ENCODE measurements at places on chromosomes 2 and 18.

- DNase-seq = peak; percentile 14
These were observed 1.7 kb downstream of the FZD7 start for GRCh38 chr2:202035089-202035940.

DNA sequence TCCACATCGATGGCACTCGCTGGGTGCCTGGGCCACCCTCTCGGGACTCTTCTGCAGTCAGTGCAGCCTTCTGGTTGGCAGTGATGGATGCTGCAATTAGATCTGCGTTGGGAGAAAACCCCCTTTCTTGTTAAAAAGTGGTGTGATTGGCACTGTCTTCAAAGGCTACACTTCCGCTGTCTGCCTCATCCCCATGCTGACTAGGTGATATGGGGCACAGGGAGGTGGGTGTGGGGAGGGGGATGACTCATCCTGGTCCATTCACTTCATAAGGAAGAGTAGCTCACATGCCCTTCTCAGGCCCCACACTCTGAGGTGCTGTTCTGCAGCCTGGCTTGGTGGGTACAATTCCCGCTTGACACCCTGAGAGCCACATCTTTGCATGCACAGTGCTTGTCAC is 77.4 kb downstream of the THNSL2 start:
- no peak for DNase-seq

DNA sequence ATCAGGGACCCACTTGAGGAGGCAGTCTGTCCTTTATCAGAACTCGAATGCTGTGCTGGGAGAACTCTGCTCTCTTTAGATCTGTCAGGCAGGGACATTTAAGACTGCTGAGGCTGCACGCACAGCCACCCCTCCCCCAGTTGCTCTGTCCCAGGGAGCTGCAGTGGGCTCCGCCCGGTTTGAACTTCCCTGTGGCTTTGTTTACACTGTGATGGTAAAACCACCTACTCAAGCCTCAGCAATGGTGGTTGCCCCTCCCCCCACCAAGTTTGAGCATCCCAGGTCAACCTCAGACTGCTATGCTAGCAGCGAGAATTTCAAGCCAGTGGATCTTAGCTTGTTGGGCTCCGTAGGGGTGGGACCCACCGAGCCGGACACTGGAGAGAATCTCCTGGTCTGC is 11.8 kb upstream of the LHCGR start:
- no peak for DNase-seq

GRCh38 chr18:44779753-44780292 is 99.1 kb downstream of the SETBP1 start:
- no peak for DNase-seq

GRCh38 chr2:108612153-108612513 is 77.9 kb downstream of the LIMS1 start:
- peak; percentile 45 for DNase-seq

DNA sequence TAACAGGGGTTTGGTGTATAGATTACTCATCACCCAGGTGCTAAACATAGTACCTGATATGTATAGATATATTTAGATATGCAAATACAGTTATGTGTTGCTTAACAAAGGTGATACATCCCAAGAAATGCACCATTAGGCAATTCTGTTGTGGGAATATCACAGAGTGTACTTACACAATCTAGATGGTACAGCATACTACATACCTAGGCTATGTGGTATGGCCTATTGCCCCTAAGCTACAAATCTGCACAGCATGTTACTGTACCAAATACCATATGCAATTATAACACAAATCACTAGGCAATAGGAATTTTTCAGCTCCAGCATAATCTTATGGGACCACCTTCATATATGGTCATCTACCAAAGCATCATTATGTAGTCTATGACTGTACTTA is 43.5 kb upstream of the NPAS2 start:
- no peak for DNase-seq

DNA sequence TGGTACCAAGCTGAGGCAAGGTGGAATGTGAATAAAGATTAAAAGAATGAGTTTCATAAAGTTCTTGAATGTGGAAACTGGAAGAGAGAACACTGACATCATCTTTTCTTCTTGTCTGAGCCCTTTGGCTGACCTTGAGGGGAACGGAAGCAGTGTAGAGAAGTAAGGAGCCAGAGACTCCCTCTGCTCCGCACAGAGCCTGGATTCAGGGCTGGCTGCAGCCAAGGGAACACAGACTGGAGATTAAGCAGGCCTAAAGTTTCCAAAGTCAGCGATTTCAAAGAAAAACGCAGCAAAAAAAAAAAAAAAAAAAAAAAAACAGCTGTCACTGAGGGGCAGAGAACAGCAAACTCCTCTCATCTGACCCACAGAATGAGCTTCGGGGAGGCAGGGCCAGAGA is 19.3 kb upstream of the ALK start:
- DNase-seq = no peak

DNA sequence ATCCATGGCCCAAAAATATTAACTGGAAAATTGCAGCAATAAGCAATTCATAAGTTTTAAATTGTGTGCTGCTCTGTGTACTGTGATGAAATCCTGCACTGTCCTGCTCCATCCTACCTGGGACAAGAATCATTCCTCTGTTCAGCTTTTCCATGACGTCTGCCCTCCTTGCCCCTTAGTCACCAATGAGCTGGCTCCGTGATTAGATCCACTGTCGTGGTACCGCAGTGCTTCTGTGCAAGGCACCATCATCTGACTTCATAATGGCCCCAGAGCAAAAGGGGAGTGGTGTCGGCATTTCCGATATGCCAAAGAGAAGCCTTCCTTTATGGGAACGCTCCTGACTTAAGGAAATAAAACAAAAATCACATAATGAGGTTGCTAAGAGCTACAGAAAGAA is 3.4 kb upstream of the FAHD2A start:
- DNase-seq = no peak

GRCh38 chr2:172013396-172013795 is 13.6 kb downstream of the METAP1D start:
- DNase-seq = no peak

- no peak for DNase-seq
These were observed 315.2 kb upstream of the ZEB2 start for GRCh38 chr2:144834998-144835633.

DNA sequence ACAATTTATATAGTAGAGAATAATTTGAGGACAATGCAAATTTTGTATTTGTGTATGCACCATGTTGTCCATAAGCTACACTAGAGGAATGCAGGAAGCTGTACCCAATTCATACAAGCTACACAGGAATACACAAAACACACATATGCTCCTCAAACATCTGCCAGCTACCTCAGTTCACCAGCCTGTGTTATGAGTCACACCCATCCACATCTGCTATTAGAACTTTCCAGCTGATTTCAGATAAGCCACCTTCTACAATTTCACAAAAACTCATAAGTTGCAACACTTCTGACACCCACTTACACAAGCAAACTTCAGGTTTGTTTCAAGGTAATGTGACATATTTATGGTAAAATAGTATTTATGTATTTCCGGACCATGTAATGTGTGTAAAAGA is 438.9 kb downstream of the SATB2 start:
- DNase-seq = no peak

DNA sequence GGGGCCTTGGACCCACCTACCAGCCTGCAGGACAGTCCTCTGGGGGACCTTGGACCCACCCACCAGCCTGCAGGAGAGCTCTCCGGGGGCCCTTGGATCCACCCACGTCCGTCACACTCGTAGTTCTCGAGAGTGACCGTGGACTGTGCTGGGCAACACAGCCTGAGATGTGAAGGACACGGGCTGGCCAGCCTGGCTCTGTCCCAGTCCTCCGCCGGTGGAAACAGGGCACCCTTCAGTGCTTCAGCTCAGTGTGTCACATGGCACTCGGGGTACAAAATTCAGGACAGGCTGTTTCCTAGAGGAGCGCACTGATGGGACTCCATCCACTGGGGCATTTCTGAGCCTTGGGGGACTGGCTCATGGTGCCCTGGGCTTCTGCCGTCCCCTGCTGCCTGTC is 212.0 kb downstream of the TWIST2 start:
- no peak for DNase-seq

- no peak for DNase-seq
These were observed 46.8 kb upstream of the PTPRM start for GRCh38 chr18:7520200-7520785.

DNA sequence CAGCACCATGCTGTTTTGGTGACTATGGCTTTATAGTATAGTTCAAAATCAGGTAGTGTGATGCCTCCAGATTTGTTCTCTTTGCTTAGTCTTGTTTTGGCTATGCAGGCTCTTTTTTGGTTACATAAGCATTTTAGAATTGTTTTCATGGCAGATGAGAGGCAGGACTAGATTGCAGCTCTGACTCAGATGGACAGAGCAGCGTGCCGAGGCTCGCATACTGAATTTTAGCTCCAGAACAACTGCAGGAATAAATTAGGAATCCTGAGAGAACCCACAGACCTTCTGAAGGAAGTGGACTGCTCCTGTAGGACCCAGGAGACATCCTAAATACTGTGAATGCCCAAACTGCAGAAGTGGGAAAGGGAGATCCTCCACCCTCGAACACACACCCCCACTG is 141.6 kb downstream of the NETO1 start:
- no peak for DNase-seq

DNA sequence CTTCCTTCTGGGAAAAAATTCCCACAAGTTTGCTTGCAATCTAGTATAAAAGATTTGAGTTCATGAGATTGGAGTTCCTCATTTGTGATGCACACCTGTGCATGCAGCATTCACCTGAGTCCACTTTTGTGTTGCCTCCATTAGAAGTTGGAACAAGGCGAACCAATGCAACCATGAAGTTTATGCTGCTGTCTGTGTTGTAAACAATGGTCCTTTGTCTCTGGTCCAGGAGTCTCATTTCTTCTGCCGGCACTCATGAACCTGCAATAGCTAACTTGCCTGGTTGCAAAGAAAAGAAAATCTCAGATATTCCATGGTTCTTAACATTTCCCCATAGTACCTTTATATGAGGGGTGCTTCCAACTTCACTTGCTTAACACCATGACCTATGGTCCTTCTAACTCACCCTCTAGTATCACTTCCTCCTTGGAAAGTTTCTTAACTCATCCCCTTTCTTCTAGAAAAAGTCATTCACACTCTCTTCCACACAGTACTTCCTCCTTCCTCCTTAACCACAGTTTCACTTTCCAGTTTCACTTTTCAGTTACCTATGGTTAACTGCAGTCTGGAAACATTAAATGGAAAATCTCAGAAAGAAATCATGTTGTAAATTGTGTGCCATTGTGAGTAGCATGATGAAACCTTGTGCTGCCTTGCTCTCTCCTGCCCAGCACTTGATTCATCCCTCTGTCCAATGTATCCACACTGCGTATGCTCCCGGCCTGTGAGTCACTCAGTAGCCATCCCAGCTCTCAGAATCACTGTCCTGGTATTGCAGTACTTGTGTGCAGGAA is 128.8 kb upstream of the TRIB2 start:
- DNase-seq = peak; percentile 5

DNA sequence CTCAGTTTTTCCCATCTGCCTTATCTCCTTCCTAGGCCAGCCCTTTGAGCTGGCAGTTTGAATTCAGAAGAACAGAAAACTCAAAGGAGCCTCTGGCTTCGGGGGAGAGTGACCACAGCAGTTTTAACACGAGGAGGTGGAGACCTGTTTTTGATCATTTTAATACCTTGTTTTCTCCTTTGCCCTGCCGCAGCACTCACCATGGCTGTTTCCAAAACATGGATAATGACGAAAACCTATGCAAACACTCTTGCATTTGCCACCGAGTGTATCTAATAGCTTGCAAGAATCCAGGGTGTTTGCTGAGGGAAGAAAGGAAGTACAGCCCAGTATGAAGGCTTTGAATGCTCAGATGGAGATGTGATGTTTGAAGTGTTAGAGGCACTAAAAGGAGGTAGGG is 167.1 kb downstream of the PRKCE start:
- no peak for DNase-seq

DNA sequence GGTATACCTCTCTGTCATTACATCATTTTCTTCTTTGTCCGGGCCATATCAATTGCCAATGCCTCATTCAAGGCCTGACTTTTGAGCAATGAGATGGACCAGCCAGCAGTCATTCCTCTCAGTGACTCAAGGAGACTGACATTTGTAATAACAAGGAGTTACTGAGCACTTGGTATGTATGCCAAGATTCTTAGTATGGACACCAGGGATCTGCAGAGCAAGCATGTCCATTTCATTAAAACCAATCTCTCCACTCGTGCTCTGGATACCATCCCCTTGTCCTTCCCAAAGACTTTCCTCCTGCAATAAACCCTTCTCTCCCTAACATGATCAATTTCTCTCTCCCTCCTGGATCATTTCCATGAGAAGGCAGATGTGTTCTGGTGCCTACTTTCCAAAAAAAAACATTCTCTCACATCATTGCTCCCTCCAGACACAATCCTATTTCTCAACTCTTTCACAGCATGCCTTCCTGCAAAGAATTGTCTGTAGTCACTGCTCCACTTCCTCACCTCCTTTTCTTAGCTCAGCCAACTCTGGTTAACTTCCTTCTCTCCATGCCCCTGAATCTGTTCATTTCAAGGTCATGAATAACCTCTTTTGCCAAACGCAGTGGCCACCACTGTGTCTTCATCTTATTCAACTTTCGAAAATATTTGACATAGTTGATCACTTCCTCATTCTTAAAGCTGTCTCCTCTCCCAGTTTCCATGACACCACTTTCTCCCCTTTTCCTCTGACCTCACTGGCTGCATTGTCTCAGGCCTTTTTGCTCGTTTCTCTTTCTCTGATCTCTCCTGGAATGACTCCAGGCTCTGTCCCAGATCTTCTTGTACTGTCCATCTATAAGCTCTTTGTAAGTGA is 102.8 kb upstream of the CYP1B1 start:
- DNase-seq = no peak

DNA sequence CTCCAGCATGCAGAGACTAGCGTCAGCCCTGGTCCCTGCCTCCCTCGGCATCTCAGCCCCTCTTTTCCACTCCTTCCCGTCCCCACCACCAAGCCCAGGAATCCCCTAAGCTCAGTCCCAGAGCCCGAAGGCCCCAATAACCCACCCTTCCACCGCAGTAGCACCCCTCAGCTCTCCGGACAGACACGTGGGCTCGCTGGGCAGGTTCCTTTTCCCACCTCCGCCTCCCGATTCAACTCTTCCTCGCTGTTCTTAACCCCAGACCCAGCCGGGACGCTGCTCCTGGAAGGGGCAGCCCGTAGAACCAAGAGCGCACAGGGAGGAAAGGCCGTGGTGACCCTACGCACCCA is 1.4 kb downstream of the IHH start:
- no peak for DNase-seq

- DNase-seq = no peak
These were observed 17.9 kb upstream of the SPTBN1 start for GRCh38 chr2:54438271-54438670.
